ENCODE measurements at places on chromosomes 5 and 9.

DNA sequence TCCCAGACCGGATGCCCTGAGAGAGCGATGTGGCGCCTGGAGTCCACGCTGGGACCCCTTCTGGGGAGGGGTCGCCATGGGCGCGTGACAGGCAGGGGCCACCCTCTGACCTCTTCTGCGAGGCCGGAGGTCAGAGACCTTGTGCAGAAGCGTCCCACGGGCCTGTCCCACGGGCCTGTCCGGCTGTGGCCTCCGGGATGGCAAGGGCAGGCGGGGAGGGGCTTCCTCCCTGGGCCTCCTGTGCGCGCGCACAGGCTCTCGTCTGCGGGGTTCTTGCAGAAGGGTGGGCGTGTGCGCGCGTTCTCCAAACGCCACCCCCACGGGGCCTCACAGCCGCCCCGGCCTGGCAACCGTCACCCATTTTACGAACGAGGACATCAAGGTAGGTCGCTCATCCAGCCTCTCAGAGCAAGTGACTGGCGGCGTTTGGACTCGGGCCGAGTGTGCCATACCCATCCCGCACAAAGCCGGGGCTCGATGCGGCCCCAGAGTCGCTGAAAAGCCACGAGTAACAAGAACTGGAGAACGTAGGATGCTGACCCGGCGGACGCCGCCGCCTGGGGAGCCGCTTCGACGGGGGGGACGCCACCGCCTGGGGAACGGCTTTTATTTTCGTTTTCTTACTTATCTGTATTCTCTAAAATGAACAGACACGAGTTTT, 897 bp downstream of the AHRR start:
- DNase-seq: no peak

GRCh38 chr9:4339836-4340560, 40.1 kb upstream of the GLIS3 start:
- no peak for DNase-seq

DNA sequence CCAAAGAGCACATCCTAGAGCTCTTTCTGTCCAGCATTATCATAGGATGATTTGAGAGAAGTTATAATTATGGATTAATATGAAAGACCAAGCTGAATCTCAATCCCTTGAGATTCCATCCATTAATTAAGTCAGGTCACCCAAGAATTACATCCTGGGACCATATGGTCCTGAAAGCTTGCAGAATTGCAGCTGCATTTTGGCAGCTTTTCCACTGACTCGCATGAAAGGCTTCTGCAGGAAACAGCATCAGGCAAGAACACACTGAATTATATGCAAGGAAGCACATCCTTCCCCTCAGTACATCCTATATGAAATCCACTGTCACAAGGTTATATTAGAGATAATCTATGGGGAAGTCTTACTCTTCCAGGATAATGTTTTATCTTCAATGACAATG, 109.1 kb upstream of the CTNND2 start:
- DNase-seq: no peak

DNA sequence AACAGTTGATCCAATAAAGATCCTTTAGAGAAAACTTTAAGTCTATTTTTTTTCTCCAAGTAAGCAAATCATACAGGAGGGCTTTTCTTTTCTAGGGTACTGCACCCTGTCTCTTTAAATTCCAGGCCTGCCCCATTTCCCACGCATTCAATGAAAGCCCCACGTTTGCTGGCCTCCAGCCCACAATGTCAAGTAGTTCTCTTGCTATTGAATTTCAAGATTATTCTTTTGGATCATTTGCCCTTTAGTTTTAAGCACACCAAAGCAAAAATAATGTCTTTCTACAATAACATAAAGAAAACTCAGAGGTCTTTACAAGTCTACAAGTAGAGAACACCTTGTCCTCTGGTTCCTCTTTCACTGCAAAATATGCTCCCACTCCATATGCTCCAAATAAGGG, 15.6 kb downstream of the MLLT3 start:
- no peak for DNase-seq

DNA sequence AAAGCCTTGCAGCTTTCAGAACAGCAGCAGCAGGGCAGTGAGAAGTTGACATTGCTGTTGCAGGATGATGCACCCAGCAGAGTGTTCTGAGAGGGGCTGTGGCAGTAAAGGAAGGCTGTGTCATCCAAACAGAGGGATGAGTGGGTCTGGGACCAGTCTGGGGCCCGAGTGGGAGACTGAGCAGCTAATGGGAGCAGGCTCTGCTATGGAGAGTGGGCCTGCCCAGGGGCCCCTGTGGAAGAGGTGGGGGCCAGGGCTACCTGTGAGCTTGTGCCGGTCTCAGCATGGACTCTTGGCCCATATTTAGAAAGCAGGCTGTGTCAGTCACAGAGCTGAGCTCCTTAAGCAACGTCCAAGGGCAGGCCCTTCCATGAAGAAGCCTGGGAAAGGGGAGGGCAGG, 26.0 kb upstream of the PITX1 start:
- DNase-seq: no peak

GRCh38 chr9:116685166-116685565, 1.9 kb upstream of the TRIM32 start:
- DNase-seq: no peak

- no peak for DNase-seq
These were observed 94.6 kb downstream of the SEMA6A start for GRCh38 chr5:116479776-116480675.

- no peak for DNase-seq
These were observed 238.0 kb downstream of the ENC1 start for GRCh38 chr5:74402553-74402952.

GRCh38 chr5:142998316-142999020, 228.3 kb downstream of the ARHGAP26 start:
- DNase-seq: no peak

GRCh38 chr9:78900500-78900899, 603.6 kb downstream of the PSAT1 start:
- DNase-seq: no peak

- DNase-seq: no peak
These were observed 83.7 kb upstream of the TMED7 start for GRCh38 chr5:115709585-115709984.

DNA sequence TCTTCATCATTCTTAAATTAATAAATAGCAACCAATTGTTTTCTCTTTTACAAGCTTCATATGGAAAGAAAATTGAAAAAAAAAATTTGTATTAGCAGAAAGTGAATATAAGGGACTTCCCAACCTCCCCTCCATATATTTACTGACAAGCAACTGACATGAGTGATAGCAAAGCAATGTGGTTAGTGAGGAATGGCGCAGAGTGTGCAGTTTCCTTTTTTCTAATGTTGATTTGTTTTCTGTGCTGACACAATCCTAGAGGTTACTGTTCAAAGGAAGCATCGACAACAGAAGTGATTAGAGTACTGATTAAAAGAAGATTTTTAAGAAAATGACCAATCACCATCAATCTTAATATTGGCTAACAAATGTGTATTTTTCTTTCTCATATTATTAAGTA, 1.7 kb upstream of the PTGER4 start:
- DNase-seq: no peak

- no peak for DNase-seq
These were observed 54.3 kb downstream of the ASS1 start for GRCh38 chr9:130498918-130499698.

DNA sequence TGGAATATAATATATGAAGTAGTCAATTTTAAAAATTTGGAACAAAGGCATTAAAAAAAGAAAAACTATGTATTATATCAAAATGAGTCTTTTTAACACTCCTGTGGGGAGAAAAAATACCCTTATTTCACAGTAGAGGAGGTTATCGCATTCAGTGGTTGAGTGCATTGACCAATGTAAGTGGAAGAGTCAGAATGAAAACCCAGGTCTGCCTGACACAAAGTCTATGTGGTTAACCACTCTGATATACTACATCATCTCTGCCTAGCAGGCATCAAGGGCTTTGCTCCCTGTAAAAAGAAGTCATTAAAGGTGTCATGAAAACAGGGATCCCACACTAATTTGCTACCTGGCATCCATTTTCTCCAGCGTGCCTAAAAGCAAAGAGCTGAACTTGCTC, 417.2 kb upstream of the C9orf72 start:
- DNase-seq: no peak

DNA sequence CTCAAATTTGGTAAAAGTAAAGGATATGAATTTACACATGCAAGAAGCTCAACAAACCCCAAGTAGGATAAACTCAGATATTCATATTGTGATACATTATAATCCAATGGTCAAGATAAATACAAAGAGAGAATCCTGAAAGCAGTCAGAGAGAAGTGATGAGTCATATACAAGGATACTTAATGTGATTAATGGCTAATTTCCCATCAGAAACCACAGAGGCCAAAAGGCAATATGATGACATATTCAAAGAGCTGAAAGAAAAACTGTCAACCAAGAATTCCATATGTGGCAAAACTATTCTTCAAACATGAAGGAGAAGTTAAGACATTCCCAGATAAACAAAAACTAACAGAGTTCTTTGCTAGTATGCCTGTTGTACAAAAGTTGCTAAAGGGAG, 19.5 kb upstream of the IRF1 start:
- DNase-seq: no peak

DNA sequence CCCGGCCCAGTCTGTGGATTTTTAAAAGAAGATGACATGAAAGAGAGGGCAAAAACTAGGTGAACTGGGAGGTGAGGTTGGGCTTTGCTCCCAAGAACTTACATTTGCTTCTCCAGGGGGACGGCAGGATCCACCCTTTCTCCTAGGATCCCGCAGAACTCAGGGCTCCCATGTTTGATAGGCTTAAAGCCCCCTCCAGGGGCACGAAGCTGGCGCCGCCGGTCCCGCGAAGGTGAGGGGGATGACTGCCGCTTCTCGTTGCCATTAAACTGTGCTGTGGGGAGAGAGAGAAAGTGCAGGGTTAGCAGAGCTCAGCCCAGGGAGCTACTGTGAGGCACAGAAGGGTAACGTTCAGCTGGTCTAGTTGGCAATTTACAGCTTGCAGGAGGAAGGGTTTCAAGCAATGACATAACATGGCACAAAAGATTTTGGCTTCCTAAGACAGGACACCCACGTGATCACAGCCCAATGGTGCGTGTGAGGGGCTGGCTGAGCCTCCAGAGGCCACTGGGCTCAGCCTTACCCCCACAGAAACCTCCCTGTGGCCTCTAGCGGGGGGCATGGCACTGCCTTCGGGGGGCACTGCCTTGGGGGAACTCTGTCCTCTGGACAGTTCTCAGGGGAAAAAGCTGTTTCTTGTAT, 52.0 kb upstream of the SLC25A51 start:
- DNase-seq: no peak

- no peak for DNase-seq
These were observed 576.5 kb downstream of the CSNK1G3 start for GRCh38 chr5:124088289-124089032.

DNA sequence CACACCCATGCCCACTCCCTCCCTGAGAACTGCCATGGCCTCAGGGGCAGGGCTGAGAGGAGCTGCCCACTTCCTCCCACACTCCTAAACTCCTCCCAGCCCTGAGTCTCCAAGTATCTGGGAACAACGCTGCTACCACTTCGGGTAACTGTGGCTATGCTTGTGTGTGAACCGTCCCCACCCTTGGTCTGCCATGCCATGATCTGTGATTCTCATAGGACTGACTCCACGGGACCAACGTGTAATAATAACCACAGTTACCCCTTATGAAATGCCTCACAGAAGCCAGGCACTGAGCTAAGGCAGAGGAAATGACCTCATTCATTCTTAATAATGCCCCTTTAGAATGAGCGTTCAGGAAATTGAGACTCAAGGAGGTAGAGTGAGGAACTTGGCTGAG, 103.9 kb upstream of the SMIM23 start:
- peak; percentile 21 for DNase-seq

- no peak for DNase-seq
These were observed 267.6 kb downstream of the KCTD16 start for GRCh38 chr5:144438237-144438636.

DNA sequence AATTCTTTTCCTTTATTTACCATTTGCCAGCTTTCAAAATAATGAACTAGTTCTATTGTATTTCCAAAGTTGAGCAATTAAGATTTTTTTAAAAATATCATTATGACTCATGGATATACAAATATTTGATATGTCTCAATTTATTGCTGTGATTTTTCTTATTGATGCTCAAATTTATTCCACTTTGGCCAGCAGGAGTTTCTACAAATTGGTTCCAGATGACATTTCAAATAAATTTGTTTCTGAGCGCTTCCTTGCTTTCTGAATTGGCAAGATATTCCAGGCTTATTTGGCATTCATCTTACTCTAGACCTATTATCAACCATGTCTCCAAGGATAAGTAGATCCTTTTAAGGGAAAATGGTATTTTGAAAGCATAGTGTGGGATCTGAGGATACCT, 58.5 kb upstream of the TJP2 start:
- DNase-seq: no peak

DNA sequence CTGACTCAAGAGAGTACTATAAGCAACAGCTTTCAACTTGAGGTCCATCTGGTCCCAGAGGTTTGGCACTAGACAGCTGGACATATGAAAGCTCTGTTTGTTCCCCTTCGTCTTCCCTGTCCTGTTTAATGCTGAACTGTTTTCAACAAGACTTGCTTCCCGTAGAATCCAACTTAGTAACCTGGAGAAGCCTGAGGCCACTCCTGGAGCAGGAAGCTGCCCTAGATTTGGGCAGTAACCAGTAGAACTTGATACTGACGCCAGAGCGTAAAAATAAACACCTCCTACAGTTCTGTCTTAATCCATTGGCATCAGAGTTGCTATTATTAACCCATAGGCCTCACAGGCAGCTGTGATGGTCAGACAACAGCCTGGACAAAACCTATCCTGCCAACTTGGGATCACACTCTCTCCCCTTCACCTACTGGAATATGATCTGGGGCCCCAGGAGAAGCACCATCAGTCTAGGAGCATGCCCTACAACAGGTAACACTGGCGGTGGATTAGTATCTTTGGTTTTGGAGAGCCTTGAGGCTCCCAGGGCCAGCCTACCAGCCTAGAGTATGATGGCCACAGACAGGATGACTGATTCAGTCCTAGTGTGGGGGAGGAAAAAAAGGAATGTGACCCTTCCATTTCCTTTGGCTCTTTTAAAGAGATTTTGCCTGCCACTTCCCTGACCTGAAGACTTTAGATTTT, 29.2 kb downstream of the RUSC2 start:
- peak; percentile 62 for DNase-seq

DNA sequence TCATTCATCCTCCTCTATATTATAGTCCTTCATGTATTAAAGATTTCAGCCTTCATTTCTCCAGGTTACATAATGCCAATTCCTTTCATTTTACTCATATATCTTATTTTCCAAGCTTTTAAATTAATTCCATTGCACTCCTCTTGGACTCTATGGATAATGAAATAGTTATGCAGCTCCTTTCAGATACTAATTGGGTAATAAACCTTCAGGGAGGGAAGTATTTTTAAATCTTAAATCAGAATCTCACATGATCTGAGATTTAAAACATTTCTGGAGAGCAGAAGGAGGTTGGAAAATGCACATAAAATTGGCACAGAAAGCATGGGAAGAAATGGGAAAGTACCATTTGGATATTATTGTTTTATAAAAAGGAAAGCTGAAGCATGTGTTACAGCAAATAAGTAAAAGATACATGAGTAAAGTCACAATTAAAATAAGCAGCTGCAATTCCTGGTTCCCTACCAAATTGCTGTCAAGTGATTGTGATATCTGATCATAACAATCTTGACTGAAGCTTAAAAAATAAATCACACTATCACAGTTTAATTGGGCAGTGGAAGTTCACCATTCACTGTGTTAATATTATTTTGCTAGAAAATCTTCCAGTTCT, 257.9 kb upstream of the NREP start:
- no peak for DNase-seq

All from H4 (cell line).